CD4-positive, alpha-beta T cell treated with Interleukin-12 subunit alpha and Interleukin-12 subunit beta, for 1 hour (primary cell): ENCODE measurements at places on chromosomes 2 and 18.

GRCh38 chr18:37574113-37574512, 8.5 kb upstream of the CELF4 start:
- no peak for DNase-seq

DNA sequence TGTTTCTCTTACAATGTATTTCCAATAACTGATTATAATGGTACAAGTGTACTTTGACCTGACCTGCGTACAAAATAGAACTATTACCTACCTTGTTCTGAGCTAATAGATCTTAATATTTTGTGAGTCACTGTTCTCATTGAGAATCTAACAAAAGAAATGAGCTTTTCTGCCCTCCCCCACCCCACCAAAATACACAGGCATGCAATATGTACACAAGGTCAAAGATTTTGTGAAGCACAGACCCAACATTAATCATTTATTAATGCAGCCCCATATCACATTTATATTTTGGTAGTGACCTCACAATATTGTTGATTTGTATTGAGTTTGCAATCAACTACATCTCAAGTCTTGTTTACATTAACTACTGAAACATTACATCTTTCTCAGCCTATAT, 86.5 kb downstream of the CDH20 start:
- DNase-seq: no peak

- no peak for DNase-seq
Observed at GRCh38 chr2:110777531-110778311, 45.3 kb downstream of the ACOXL start.

DNA sequence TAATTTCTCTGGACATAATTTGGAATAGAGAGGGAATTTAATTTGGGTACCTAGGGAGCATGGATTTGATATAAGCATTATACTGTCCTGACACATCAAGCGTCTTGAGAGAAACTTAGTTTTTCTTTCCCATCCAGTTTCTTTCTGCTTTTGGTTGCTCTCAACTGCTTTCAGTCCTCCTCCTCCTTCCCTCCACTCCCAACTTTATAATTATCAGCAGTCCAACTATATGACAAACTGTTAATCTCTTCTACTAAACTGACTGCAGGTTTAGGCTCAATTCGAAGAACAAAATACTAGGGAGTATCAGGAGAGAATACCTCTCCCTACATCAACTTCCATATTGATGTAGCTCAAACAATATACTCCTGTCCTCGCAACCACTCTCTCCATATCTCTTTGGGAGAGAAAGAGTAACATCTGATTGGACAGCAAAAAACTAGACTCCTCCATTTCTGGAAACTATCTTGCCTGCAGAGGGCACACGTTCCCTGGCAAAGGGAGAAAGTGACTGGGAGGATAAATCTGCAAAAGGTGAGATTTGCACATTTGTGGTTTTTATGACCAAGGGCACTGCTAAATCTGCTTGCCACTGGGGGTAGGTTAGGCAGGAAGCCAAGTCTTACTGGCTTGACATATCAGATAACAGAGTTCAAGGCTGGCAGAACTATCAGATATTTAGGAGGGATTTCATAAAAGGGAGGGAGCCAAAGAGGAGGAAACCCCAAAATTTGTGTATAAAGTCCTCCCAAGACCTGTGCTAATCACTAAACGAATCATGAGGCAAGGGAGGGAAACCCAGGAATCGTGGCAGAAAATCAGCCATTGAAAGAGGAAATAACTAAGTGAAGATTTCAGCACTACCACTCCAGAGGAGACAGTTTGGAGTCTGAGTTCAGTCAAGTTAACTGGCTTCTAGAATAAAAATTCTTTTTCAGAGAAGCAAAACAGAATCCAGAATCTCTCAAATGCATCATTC, 40.0 kb downstream of the ICA1L start:
- peak; percentile 55 for DNase-seq

- no peak for DNase-seq
Observed at GRCh38 chr2:154556607-154557006, 141.9 kb upstream of the KCNJ3 start.

DNA sequence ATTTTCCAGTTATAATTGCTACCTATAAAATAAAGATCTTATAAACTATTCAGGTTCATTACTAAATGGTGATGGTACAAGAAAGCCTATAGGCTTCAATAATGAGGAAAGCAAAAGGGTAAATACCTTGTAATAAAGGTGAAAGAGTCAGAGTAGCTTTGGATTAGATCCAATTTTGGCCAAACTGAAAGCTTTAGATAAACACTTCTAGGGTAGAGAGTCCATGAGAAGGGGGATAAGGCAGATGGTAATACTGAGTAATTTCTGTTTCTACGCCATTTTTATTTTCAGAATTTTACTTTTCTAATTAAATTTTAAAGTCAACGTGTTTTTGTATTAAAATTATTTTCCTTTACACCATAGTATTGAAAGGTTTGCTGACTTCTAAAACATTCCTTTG, 9.4 kb downstream of the CASP8 start:
- DNase-seq: no peak

DNA sequence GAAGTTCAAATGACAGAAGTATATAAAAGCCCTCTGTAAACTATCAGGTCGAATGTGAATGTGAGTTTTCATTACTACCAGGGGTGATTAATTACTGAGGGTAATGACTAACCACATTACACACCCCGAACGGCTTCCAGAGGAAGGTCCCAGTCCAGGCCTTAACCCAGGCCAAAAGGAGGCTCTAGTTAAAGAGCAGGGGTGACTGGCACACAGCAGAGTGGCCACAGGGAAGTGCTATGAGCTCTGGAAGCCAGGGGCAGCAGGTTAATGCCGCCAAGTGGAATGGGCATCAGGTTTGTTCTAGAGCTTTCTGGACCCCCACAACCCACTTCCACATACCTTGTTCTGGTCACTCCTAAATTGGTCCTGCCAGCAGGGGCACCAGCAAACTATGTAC, 87.7 kb downstream of the BCL11A start:
- no peak for DNase-seq

- DNase-seq: no peak
Observed at GRCh38 chr2:40281021-40281940, 170.6 kb downstream of the SLC8A1 start.

DNA sequence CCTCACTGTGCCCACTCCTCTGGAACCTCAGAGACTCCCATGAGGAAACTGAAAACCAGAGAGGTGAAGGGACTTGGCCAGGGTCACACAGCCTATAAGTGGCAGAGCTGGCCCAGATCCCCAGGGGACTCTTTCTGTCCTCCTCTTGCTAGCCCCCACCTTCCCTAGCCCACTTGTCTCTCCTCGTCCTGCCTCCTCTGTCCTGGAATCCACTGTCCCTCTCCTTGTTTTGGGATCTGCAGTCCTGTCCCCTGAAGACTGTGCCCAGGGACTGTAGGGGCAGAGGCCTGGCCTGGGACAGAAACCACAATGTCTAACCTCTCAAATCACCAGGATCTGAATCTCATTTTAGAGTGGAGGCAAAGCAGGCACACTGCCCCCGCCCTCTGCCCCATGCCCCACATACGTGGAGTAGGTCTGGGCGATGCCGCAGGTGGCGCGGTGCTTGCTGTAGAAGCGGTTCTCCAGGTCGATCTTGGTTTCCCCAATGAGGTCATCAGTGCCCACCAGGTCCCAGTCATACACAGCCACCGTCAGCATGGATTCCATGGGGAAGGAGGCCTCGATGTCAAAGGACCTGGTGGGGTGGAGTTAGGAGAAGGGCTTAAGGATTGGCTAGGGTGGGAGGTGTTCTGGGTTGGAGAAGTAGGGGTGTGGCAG, 12.5 kb downstream of the OTOF start:
- DNase-seq: no peak

- DNase-seq: no peak
Observed at GRCh38 chr2:29397713-29398112, 282.5 kb downstream of the CLIP4 start.

DNA sequence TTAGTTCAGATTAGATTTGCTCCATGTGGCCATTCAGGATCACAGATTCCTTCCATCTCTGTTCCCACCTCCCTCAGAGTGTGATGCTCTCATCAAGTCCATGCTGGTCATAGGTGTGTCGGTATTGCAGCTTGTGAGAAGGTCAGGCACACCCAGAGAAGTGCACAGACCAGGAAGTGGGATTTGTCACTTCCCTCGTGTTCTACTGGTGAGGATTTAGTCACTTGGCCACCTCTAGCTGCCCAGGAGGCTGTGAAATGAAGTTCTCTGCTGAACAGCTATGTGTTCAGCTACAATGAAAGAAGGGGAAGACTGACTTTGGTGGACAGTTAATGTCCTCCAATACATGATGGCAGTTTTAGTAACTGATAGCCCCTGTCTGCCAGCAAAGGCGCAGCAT, 3.5 kb upstream of the LANCL1 start:
- DNase-seq: no peak

DNA sequence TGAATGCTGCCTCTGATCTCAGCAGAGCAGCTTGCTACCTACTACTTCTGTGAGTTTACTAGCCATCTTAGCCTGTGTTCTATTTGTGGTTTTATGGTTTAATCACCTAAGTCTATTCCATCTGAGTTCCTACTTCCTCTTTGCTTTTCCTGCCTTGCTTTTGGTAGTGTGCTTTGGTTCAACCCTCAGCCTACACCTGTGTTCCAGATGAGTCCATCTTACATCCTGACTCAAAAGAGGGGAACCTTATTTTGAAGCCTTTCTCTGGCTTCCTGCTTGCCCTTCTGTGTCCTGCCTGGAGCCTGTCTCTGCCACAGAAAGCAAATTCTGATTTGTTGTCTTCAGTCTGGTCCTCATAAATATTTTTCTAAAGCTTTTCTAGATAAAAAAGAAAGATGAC, 530.3 kb upstream of the MEX3C start:
- DNase-seq: no peak

DNA sequence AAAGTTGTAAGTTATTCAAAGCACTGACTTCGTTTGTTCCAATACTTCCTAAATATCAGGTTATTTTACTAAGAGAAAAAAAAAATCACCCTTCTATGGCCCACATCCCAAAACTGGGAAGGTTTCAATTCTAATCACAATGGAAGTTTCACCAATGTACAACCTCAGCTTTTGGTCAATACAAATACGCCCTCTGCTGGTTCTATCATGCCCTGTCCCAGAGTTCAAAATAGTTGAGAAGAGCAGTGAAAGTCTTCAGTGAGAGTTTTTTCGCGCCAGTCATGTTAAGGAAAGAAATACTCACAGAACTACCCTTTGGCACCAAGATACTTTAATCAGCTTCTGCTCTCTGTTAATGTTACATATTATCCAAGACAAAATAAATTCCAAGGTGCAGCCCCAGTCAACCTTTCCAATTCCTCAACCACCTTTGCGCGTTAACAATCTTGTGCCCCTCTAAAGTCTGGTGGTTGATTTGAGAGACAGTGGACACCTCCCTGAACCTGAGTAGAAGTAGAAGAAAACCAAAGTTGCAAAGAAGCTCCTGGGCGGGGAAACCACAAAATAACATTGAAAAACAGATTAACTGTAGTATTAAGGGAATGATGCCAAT, 59.9 kb downstream of the SUMO1 start:
- peak; percentile 67 for DNase-seq

DNA sequence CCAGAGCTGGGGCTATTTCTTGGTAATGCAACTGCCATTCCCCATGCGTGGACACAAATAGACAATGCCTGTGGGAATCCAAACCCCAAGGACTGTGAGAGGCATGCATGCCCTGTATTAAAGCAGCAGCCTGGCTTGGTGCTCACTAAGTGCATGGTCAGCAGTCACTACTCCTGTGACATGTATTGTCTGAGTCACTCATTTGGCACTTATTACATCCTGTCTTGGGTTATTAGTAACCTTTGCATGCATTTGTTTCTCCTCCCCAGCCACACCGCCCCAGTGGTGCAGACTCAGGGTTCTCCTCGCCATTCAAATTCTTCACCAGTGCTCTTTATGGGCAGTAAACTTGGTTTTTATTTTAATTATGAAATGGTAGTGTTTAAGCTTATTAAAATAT, 30.2 kb downstream of the PRKCE start:
- no peak for DNase-seq

- no peak for DNase-seq
Observed at GRCh38 chr2:142218471-142218870, 87.7 kb upstream of the LRP1B start.

GRCh38 chr2:118830118-118830517, 17.3 kb downstream of the EN1 start:
- DNase-seq: no peak

GRCh38 chr2:240997856-240998705, at the start of gene SNED1:
Gene SNED1 (plus strand): TSS chr2:240998618. CDS start chr2:240998838, 220 bp downstream.
- peak; percentile 48 for DNase-seq

DNA sequence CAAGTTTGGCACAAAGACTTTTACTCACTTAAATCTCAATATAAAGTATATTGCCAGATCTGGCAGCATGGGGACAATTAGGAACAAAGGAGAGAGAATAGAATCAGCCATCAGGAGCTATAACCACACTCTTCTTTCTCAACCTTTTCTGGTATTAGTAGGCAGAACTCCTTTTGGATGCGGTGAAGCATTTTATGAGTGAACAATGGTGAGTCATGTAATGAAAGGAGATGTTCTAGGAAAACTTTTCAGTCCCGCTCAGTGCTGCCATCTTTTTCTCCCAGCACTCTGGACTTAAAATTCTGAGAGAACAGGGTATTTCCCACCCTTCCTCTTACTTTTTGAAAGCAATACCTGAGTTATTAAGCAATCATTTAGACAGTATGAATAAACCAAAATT, 32.2 kb downstream of the PLEKHA3 start:
- no peak for DNase-seq

GRCh38 chr2:215900843-215901242, 112.5 kb downstream of the MREG start:
- no peak for DNase-seq

- no peak for DNase-seq
Observed at GRCh38 chr2:120765678-120766469, 30.2 kb downstream of the GLI2 start.

DNA sequence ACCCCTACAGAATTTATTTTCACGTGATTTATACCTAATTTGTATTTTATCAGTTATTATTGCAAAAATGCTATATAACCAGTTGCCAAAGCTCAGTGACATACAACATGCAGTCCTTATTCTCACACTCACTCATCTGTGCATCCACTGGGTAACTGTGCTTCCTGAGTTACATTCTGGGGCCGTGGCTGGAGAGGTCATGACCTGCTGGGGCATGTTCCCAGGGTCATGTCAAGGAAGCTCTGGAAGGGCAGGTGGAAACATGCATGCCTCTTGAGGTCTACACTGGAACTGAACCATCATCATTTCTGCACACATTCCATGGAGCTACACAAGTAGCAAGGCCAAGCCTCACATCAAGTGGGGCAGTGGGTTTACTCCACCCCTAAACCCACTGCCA, 715.5 kb downstream of the CNTNAP5 start:
- DNase-seq: no peak

GRCh38 chr2:164150604-164151003, 414.8 kb upstream of the FIGN start:
- DNase-seq: no peak

DNA sequence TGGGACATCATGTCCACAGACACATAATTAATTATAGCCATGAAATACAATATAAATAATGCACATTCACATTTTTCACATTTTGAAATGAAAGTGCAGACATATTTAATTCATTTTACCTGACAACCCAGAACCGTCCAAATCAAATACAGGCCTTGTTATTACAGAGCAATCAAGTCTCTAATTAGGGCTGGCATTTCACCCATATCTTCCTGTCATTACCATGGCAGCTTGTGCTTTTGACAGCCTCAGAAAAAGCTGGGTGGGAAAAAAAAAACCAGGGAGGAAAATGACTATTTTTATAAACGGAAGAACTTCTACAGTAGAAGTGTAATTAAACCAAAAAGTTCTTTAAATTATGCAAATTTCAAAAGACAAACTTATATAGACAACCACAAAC, 436.4 kb downstream of the FBXO15 start:
- no peak for DNase-seq

GRCh38 chr2:121263996-121264715, 20.8 kb downstream of the TFCP2L1 start:
- no peak for DNase-seq
